Stimulated activated CD4-positive, alpha-beta T cell treated with anti-CD3 and anti-CD28 coated beads, Interleukin-1b, Interleukin-23, amount 100 ng/mL, for 1 hour (primary cell): ENCODE measurements at places on chromosomes 11 and 22.

DNA sequence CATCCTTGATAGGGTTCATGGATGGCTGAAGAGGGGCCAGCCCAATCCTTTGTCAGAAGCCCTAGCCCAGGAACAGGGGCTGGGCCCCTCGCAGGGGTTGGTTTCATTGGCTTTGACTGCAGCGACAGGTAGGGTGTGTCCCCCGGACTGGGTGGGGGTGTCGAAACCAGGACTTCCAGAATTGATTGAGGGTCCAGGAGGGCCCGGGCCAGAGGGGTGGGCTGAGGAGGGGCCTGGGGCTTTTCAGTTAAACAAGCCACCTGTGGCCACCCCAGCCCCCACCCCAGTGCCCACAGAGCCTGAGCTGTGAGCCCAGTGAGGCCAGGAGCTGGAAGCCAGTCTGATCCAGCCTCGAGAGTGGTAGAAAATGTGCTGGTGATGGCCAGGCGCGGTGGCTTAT lies 18.1 kb upstream of the PRR5 start:
- no peak for DNase-seq

DNA sequence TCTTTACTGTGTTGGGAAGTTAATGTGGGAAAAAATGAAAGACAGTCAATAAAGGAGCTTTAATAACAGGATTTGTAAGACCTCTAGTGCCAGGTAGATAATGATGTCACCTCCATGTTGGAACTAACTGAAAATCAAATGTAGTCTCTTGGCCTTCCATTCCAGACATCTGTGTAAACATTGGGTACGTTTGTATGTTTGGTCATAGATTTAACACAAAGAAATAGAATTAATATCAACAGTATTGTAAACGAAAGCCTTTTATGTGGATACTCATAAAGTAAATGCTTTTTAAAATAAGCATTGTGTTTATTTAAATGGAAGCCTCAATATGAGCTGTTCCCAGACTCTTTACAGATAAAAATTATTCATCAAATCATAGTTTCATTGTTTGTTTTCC lies 605.7 kb downstream of the METTL15 start:
- no peak for DNase-seq

GRCh38 chr22:45203150-45203951 lies 37.3 kb downstream of the KIAA0930 start:
- DNase-seq = no peak

GRCh38 chr22:21663738-21664137 lies 2.1 kb upstream of the PPIL2 start:
- DNase-seq = no peak

DNA sequence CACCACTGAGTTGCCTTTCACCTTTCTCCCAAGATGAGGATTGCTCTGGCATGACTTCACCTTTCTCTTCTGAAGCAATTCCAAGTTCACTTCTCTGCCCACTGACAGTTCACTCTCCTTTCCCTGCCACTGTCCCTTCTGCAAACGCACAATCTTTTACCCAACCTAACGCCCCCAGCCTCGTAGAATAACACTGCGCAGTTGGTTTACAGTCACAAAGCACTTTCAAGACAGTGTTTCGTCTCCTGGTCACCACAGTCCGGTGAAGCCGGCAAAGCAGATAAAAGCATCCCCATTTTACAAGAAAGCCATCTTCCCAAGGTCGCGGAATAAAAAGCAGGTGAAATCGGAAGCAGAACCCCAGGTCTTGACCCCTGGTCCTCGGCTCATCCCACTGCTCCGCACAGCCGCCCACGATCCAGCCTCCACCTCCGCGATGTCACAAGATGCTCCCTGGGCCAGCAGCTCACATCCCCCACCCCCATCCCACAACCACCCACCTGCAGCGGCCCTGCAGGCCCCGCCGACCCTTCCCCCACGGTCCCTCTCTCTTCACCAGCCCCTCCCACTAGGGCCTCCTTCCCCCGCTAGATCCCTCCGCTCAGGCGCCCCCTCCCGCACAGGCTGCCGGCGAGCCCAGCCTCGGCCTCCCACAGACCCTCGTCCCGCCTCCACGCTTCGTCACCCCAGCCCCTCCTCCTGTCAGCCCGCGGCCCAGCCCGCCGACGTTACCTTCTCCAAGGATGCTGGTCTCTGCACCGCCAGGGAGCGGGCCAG lies 585 bp downstream of the PI4KA start:
- peak; percentile 60 for DNase-seq

DNA sequence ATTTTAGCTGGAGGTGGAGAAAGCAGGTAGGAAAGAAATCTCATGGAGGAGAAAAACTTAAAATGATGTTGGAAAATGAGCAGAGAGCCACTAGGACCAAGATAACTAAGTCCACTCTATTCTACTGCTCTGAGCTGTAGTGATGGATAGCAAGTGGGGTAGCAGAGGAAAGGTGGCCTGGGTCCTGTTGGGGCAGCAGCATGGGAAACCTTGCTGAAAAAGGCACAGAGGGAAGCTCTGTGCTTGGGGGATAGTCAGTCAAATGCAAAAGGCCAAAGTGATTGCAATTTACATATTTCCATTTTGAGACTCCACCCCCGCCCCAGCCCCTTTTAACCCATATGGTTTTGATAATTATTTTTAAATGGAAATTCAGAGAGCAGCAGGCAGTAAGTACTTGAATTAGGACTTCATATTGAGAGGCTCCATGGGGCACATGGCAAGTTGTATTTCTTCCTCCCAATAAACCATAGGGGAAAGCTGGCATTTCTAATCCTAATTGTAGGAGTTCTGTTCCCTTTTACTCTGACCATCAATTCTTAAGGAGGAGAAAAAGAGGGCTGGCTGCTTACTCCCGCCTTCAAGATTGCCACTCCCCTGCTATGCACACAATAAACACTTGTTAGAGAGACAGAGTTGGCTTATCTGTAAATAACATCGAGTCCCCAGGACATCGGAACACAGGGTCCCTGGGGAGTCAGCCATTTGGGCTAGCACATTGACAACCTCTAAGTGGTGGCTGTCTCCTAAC lies 1341.5 kb upstream of the TENM4 start:
- DNase-seq = no peak

GRCh38 chr11:87604350-87604749 lies 566.6 kb downstream of the TMEM135 start:
- DNase-seq = no peak

DNA sequence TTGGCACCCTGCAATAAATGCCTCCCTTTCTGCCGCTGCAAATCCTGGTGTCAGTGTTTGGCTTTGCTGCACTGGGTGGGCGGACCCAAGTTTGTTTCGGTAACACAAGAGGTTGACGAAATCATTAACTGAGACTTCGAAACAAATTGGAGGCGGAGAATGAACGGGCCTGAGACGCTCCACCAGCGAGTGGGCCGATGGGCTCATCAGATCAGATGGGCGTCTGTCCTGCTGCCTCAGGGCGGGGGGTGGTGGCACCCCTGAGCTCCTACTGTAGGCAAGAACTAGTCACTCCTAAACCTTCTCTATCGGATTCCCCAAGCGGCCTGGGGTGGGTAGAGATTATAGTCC lies 918 bp upstream of the CAPN5 start:
- no peak for DNase-seq

- peak; percentile 43 for DNase-seq
Measured at GRCh38 chr11:66388780-66389386, 17.3 kb upstream of the SLC29A2 start.

DNA sequence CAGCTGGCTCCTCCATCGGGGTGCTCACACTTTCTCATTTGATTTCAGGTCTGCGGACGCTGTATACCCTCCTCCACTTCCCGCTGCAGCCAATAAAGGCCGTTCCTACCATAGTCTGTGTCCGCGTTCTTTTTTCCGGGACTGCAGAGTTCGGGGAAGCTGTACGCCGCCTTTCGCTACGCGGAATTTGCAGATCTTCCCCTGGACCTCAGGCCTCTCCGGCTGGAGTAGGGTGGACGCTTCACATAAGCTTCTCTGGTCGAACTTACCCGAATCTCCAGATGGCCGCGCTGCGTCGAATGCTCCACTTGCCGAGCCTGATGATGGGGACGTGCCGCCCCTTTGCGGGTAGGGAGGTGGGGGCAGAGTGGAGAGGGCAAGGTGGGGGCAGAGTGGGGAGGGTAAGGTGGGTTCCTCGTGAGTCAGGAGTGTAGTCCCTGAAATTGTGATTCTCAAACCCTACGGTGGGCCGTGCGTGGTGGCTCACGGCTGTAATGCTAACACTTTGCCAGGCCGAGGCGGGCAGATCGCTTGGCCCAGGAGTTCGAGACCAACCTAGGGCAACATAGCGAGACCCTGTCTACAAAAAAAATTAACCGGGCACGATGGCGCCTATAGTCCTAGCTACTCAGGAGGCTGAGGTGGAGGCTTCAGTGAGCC lies 617 bp downstream of the CSKMT start:
- DNase-seq = no peak

- DNase-seq = no peak
Measured at GRCh38 chr11:127470306-127470884, 469.8 kb upstream of the KIRREL3 start.
